NCI-H1436 treated with DMSO at 0.1 percent for 48 hours (cell line): ENCODE measurements at places on chromosomes 7 and 10.

DNA sequence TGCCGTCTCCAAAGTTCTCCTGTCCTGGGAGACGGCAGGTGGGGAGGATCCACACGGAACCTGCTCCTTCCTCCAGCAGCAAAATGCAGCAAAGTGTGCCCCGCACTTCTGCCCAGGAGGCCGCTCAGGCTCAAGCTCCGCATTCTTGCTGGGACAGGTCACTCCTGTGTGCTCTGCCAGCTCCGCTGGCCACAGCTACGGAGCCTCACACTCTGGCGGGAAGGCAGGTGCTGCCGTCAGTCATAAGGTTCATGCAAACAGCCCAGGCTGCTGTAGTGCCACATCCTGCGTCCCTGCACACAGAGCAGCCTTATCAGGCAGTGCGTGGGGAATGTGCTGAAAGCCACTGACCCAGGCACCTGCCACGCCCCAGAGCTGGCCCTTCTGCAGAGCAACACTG, 22.4 kb downstream of the ADGRA1 start:
- no peak for DNase-seq

- DNase-seq, result no peak
Observed at GRCh38 chr10:109975244-109976190, 32.3 kb upstream of the ADD3 start.

- DNase-seq, result no peak
Observed at GRCh38 chr10:61870526-61870895, 31.0 kb upstream of the ARID5B start.

- DNase-seq, result no peak
Observed at GRCh38 chr10:96238646-96239623, 32.4 kb downstream of the BLNK start.

DNA sequence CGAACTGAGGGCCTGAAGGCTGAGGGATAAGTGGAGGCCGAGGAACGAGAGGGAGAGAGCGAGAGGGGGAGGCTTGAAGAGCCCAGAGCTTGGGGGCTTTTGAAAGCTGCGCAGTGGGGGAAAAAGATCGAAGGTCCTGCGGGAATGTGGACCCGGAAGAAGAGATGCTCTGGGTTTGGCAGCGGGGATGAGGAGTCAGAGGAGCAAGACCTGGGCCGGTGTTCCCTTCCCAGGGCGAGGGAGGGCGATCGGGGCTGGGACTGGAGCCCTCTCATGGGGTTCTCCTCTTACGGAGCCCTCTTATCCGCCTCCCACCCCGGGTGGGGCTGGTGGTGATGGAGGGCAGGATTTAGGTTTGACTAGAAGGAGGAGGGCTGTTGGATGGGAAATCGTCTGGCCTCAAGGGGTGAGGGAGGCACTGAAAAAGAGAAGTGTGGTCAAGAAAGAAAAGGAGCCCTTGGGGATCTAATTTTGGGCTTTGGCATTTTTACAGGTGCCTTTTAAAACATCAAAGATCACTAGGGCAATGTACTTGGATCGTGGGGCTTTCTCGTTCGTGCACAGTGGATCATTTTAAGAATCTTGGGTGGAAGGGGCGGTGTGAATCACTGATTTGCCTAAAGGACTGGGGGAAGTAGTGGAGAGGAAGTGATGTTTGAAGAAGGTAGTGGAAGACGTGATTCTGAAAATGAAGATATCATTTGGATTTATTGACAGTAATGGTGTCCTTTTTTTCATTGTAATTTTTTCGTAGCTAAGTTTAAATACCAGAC, 637 bp downstream of the SAMD8 start:
- DNase-seq, result no peak

GRCh38 chr7:3117488-3118231, 74.0 kb upstream of the CARD11 start:
- DNase-seq, result no peak
